ENCODE measurements at places on chromosomes 11 and 22. TPM values are rescaled to one million over a fixed set of nuclear protein-coding genes. Genes with fewer than 3 reads are reported as not detected.

DNA sequence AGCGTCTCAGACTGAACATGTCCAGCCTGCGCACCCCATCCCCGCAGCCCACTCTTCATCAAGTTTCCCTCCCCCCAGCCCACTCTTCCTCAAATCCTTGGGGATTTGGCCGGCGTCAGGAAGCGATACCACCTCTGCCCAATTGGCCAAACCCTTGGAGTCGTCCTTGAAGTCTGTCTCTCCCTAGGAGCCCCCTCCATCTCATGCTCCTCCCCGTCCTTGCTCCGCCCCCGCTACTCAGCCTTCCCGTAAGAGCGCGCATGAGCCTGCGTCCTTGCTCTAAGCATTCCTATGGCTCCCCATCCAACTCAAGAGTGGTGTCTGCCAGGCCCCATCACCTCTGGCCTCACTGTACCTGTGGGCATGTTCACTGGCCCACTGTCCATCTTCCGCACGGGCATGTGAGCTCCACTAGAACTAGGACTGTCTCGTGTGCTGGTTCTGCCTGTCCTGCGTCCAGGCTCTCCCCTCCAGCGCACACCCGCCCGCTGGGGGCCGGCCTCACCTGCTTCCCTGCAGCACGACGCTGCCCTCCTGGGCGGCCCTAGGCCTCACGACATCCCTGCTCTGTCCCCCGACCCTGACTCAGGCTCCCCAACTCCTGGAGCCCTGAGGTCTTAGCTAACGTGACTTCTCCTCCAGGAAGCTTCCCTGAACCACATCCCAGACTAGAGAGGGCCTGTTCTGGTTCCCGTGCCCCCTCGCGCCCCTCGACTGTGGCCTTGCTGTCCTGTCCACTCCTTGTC is 30.5 kb upstream of the TTLL12 start:
- no peaks in the 10 kb centered on the region for H3K36me3 ChIP-seq
- no peaks in the 10 kb centered on the region for H3K27me3 ChIP-seq
- no peak for DNase-seq
- no peak overlapping the region for H3K4me3 ChIP-seq
- no peaks in the 10 kb centered on the region for H3K4me1 ChIP-seq

DNA sequence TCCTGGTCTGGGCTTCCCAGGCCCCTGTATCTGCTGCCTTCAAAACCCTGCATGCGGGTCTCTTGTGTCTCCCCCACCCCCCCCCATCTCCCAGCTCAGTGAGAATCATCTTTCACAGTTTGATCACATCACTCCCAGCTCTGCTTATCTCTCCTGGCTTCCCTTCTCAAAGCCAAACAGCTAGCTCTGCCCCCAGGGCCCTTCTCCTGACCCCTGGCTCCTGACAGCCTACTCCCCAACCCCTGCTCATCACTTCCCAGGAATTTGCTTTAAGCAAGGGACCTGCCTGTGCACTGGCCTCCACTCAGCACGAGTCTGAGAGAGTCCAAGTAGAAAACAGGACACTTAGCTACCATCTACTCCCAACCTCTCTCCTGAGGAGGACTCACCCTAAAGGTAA is 342.7 kb downstream of the TENM4 start:
- no peaks in the 10 kb centered on the region for H3K36me3 ChIP-seq
- H3K27me3 ChIP-seq, result no peaks in the 10 kb centered on the region
- H3K4me1 ChIP-seq, result no peaks in the 10 kb centered on the region
- H3K4me3 ChIP-seq, result no peak overlapping the region
- H3K27ac ChIP-seq, result no peak overlapping the region

DNA sequence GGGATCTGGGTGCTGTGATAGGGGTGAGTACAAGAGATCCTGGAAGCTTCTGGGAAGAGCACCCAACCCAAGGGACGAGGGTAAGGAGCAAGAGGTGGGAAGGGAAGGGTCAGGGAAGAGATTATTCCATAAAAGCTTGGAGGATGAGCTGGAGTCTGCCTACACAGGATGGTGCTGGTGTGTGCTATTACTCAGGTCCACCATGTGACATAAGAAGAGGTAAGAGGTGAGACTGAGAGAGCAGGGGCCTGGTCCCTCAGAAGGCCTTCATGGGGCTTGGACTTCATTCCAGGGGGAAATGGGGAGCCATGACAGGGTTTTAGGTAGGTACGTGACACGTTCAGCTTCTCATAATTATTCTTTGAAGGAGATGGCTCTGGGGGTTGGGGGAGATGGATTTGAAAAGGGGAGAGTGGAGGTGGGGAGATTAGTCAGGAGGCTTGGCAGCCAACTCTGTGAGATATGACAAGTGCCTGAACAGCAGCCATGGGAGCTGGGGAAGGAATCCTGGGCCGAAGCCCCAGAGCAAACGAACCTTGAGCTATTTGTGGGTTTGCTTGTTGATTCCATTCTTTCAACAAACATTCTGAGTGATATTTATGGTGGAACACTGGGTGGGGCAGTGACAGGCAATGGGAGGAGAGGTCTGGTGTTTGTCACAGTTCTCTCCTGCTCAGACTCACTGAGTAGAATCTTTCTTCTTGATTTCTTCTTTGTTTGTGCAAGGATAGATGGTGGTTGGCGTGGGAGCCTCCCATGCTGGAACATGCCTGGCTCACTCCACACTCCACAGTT is 11.2 kb upstream of the NCAM1 start:
- no peaks in the 10 kb centered on the region for H3K36me3 ChIP-seq
- no peaks in the 10 kb centered on the region for H3K4me1 ChIP-seq
- no peak overlapping the region for H3K4me3 ChIP-seq
- DNase-seq, result no peak
- H3K27me3 ChIP-seq, result peaks cover 3% of the 10 kb centered on the region
- no peak overlapping the region for H3K27ac ChIP-seq

DNA sequence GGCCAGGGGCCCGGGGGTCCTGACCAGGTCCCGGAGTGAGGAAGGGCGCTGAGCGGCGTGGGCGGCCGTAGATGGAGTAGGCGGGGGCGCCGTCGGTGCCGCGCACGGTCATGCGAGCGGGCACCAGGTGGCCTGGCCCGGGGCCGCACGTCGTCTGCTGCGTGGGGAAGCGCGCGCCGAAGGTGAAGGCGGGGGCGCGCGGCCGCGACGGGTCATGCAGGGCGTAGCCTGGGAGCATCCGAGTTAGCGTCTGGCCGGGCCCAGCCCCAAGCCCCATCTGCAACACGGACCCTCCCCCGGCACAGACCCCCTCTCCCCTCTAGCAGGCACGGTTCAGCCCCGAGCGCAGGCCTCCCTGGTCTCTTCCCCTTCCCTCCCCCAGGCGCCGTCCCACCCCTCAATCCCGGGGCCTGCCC is 1.7 kb upstream of the TYMP start:
- no peaks in the 10 kb centered on the region for H3K27me3 ChIP-seq
- no peak for DNase-seq
- no peaks in the 10 kb centered on the region for H3K36me3 ChIP-seq
- peak overlapping the region; percentile 56 for H3K4me3 ChIP-seq
- H3K27ac ChIP-seq, result peak overlapping the region; percentile 91

GRCh38 chr22:27309697-27310096 is 491.9 kb downstream of the MN1 start:
- no peaks in the 10 kb centered on the region for H3K36me3 ChIP-seq

The SHISA8 gene
- total RNA-seq, result 0.62 TPM

The SLC29A2 gene
- 28.3 TPM for total RNA-seq

GRCh38 chr11:13127161-13127560 is 118.0 kb downstream of the RASSF10 start:
- peaks cover 8% of the 10 kb centered on the region for H3K27me3 ChIP-seq
- H3K4me3 ChIP-seq, result no peak overlapping the region
- DNase-seq, result no peak

- H3K27me3 ChIP-seq, result no peaks in the 10 kb centered on the region
- H3K4me1 ChIP-seq, result no peaks in the 10 kb centered on the region
Observed at GRCh38 chr22:17435375-17435774, 66.1 kb downstream of the CECR2 start.

The SLC1A2 gene
- total RNA-seq, result 0.21 TPM

- no peak overlapping the region for H3K4me3 ChIP-seq
- H3K4me1 ChIP-seq, result peaks cover 50% of the 10 kb centered on the region
- H3K27ac ChIP-seq, result peak overlapping the region; percentile 41
- H3K36me3 ChIP-seq, result peaks cover 27% of the 10 kb centered on the region
- no peak for DNase-seq
Observed at GRCh38 chr11:62566247-62566646, 7.4 kb downstream of the EEF1G start.

The ENTHD1 gene
- total RNA-seq, result not detected

- no peak overlapping the region for H3K4me3 ChIP-seq
- DNase-seq, result no peak
- H3K27ac ChIP-seq, result no peak overlapping the region
- H3K27me3 ChIP-seq, result no peaks in the 10 kb centered on the region
- no peaks in the 10 kb centered on the region for H3K36me3 ChIP-seq
Observed at GRCh38 chr11:58562375-58562800, 13.3 kb downstream of the LPXN start.

DNA sequence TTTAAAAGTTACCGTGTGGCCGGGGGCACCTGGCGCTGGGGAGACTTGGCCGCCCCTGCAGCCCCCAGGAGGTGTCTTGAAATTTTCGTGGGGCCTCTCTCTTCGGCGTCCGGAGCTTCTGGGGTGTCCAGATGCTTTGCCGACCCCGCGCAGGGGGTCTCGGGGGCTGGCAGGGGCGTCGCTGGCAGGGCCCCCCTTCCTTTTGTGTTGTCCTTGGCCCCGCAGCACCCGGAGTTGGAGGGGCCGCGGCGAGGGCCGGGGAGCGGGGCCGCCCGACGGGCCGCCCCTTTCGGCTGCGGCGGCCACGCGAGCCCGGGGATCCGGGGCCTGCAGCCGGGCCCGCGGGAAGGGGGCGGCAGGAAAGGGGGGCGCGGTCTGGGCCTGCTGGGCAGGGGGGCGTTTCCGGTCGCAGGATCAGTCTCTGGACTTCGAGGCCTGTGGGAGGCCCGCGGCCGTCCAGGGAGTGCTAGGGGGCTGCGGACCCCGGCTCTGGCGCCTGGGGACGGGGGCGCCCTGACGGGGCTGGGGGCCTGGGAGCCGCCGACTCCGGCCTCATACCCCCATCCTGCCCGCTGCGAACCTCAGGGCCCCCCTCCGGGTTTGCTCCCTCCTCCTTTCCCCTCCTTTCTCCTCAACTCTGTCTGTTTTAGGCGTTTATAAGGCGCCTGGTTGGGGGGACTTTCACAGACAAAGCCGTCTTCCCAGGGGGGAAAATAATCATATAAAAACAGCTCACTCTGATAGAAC is 869 bp downstream of the ZC3H7B start:
- H3K27me3 ChIP-seq, result no peaks in the 10 kb centered on the region
- DNase-seq, result no peak
- H3K27ac ChIP-seq, result peak overlapping the region; percentile 93
- peak overlapping the region; percentile 66 for H3K4me3 ChIP-seq
- peaks cover 21% of the 10 kb centered on the region for H3K4me1 ChIP-seq
- peaks cover 4% of the 10 kb centered on the region for H3K36me3 ChIP-seq

DNA sequence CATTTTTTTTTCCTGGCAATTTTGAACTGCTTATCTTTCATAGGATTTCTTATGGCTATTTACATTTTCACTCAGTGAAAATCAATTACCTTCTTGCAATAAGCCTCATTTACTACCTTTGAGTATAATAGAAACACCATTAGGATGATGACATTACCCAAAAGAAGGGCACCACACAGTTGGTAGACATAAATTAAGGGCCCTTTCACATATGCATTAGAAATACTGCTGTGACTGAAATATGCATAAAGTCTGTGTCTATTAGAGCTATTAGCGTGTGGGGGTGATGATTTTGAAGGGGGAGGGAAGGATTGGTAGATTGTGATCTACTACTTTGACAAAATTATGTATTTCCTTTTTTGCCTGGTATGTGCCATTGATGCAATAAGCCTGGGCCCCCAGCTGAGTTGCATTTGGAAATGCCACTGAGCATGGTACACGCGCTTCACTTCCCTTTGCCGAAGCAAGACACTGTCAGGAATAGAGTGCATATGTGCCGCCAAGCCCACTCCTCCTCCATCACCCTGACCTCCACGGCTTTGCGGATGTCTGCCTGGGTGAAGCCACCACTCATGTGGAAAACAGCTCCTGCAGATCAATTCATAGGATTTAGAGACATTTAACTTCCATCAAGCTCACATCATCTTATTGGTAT is 339.3 kb downstream of the DCDC1 start:
- no peak for DNase-seq
- no peak overlapping the region for H3K27ac ChIP-seq
- no peaks in the 10 kb centered on the region for H3K27me3 ChIP-seq
- H3K4me3 ChIP-seq, result no peak overlapping the region
- no peaks in the 10 kb centered on the region for H3K36me3 ChIP-seq

- H3K4me1 ChIP-seq, result no peaks in the 10 kb centered on the region
- no peak overlapping the region for H3K27ac ChIP-seq
- no peak overlapping the region for H3K4me3 ChIP-seq
- no peaks in the 10 kb centered on the region for H3K27me3 ChIP-seq
- DNase-seq, result no peak
- no peaks in the 10 kb centered on the region for H3K36me3 ChIP-seq
Observed at GRCh38 chr22:33658775-33659174, 261.5 kb downstream of the LARGE1 start.

DNA sequence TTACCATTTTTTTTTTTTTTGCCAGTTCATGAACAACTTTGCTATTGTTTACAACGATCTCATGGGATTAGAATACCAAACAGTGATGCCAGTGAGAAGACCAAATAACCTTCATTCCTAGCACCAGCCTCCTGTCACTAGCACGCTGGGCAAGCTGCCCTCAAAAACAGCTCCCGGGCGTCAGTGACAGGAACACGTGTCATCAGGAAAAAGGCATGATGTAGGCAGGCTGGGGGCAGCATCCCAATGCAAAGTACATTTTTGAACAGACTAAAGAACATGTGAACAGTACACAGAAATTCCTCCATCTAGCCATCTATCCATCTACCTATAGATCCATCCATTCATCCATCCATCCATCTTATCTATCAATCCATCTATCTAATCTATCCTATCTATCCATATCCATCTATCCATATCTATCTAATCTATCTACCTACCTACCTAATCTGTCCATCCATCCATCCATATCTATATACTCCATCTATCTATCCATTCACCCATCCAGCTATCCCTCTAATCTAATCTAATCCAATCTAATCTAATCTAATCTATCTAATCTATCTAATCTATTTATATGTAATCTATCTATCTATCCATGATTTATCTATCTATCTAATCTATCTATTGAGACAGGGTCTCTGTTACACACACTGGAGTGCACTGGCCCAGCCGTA is 378.5 kb downstream of the SHANK2 start:
- no peak for DNase-seq
- no peak overlapping the region for H3K27ac ChIP-seq
- no peak overlapping the region for H3K4me3 ChIP-seq

DNA sequence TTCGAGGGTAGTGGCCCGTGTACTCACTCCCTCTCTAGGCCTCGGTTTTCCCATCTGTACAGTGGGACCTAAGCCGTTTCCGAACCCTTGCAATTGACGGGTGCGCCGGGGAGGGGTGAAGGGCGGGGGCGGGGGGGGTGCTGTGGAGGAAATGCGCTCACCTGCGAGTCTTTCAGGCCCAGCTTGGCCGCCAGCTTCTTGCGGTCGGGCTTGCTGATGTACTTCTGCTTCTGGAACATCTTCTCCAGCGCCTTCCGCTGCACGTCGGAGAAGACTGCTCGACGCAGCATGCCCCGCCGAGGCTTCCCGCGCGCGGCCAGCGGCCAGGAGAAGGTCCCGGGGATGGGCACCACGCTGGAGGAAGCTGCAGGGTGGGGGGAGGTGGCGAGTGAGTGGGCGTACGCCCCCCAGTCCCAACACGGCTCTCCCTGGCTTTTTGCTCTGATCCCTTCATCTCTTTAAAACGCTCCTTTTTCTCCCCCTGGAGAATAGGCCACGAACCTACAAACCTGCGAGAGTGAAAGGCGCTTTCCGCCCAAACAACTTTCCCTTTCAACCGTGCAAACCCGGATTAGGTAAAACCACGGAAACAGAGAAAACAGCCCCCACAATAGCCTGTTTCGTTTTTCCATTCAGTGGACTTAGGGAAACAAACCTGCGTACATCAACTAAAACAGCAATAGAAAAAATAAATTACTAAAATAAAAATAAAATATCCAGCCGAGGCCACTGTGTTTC is 3.2 kb downstream of the DBX1 start:
- H3K4me1 ChIP-seq, result no peaks in the 10 kb centered on the region
- H3K27ac ChIP-seq, result no peak overlapping the region
- DNase-seq, result no peak
- peaks cover 20% of the 10 kb centered on the region for H3K27me3 ChIP-seq
- H3K36me3 ChIP-seq, result no peaks in the 10 kb centered on the region
- no peak overlapping the region for H3K4me3 ChIP-seq
